CD4-positive, alpha-beta T cell (primary cell): ENCODE measurements at places on chromosomes 2 and 18. TPM values are rescaled to one million over a fixed set of nuclear protein-coding genes. Genes with fewer than 3 reads are reported as not detected.

PARD3B gene
- total RNA-seq = 1.9 TPM

NOL4 gene
- total RNA-seq = not detected

DNA sequence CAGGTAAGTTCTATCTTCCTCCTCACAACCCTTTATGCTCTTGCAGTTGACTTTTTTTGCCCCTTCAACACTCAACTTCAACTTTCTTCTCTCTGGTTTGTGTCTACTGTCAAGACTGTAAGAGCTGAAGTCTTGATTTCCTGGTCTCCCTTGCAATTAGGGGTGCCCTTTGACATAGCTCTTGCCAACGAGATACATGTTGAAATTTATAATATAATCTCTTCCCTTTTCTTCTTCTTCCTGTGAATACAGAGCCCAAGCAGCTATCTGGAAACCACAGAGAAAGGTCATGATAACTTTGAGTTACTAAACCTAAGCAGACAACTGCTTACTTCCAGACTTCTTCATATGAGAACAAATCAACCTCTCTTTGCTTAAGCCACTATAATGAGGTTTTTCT, 163.5 kb downstream of the MC4R start:
- no peak for DNase-seq

DNA sequence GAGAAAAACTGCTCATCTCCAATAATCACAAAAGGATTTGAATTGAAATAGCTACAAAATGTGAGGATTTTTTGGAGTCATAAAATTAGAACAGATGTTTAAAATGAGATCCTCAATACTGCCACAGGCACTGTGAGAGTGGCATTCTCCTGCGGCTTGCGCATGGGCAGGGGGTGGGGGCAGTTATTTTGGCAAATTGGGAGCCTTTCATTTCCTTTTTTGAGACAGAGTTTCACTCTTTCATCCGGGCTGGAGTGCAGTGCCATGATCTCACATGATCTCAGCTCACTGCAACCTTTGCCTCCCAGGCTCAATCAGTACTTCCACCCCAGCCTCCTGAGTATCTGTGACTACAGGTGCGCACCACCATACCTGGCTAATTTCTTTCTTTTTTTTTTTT, 42.4 kb downstream of the POMC start:
- no peak for DNase-seq

GRCh38 chr2:16162491-16163040, 222.2 kb downstream of the MYCN start:
- DNase-seq = no peak

- DNase-seq = no peak
Observed at GRCh38 chr2:57881998-57882888, 164.4 kb upstream of the VRK2 start.

- no peak for DNase-seq
Observed at GRCh38 chr18:2240311-2240705, 331.0 kb downstream of the METTL4 start.
